Right cardiac atrium (tissue), 5 donors: ENCODE measurements at places on chromosomes 5 and 9. TPM values are rescaled to one million over a fixed set of nuclear protein-coding genes. Genes with fewer than 3 reads are reported as not detected.

DNA sequence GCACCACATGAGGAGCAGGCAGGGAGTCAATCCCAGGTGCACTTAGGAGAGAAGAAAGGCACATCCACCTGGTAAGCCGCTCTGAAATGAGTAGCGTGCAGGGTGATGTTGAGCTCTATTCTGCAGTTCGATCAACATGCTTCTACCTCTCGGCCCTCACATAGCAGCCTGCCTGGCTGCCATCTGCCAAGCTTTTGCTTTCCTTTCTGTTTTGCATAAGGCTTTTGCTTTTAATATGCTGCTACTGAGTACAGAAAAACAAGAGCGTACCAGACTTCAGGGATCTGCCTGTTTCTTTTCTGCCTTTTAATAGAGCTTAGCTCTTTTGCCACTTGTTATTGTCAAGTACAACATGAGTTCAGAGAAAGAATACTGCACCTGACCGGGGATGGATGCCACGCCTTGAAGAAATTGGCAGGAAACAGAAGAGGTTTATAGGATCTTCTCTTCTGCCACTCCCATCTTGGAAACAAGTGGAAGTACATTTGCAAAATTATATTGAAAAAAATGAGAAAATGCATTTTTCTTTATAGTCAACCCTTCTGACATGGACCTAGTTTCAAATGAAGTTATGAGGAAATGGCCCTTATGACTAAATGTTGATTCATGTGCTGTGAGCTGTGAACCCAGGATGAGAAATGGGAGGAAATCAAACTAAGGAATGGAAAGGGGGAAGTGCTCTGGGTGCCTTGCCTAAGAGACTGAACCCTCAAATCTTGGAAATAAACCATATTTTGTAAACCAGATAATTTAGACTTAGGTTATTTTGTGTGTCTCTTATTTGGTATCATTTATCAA, 4.0 kb upstream of the FCHO2 start:
- DNase-seq, result no peak

GRCh38 chr5:82909771-82910170, 167.4 kb downstream of the TMEM167A start:
- no peak for DNase-seq

The EPB41L4B gene
- total RNA-seq, result 23.3 TPM

DNA sequence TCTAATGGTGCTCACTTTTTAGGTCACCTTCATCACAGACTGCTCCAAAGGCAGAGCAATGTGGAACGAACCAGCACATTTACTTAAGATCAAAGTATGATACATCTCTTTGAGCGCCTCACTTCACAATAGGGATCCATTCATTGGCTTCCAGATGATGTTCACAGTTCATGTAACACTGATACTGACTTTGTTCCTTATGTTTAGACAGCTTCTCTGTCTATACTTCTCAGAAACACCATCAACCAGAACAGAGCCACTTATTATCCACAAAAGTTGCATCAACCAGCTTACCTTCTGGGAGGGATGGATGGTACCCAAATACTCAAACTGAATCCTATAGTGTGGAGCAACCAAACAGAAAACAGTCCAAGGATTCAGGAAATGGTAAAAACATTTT, 4.6 kb downstream of the PTAR1 start:
- DNase-seq, result no peak

The OR13C2 gene
- not detected for total RNA-seq

The PAEP gene
- not detected for total RNA-seq

The RALGPS1 gene
- total RNA-seq, result 18.7 TPM

The IPO11 gene
- 35.5 TPM for total RNA-seq

- peak; percentile 71 for DNase-seq
Measured at GRCh38 chr9:94920420-94921091, 194.1 kb downstream of the AOPEP start.

GRCh38 chr9:89483592-89484474, 14.1 kb downstream of the SEMA4D start:
- DNase-seq, result peak; percentile 78

The PCDHA3 gene
- total RNA-seq, result 0.40 TPM

GRCh38 chr5:142753116-142753631, 17.0 kb upstream of the ARHGAP26 start:
- DNase-seq, result peak; percentile 76

The TICAM2 gene
- 3.4 TPM for total RNA-seq

DNA sequence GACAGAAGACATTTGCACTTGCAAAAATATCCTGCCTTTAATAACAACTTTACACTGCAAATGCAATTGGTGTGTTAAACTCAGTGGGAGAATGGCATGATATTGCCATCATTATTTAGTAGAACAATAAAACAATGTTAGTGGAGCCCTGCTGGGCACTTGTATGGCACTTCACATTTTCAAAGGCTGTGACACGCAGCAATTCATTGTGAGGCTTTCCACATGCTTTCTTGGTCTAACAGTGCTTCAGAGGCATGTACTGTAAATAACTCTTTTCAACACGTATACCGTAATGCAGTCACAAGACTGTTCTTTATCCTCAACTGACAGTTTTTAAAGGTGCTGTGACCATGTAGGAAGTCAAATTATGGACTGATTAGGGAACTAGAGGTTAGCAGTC, 155.5 kb upstream of the EPB41L4A start:
- DNase-seq, result no peak

The FRRS1L gene
- total RNA-seq, result 4.8 TPM

DNA sequence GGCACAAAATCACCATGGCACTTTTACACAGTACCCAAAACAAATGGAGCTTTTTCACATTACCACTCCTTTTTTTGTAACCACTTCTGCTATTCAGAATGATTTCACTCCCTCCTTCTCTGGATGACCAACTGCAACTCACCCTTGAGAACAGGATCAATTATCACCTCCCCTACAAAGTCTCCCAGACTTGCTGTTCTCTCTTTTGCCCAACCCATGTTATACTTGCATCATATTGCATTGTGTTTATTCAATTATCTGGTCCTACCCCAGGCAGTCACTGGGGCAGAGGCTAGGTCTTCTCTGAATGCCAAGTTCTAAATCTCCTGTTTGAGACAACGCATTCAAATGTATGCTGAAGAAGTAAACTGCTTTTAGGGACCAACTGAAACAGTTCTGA, 96.0 kb downstream of the GPR21 start:
- DNase-seq, result no peak

The CDH9 gene
- total RNA-seq, result not detected

The RFX3 gene
- 5.0 TPM for total RNA-seq

- DNase-seq, result no peak
Measured at GRCh38 chr9:99677281-99677680, 144.4 kb upstream of the NR4A3 start.

The CMYA5 gene
- total RNA-seq, result 884 TPM

- DNase-seq, result no peak
Measured at GRCh38 chr5:143432658-143433239, 29.3 kb upstream of the NR3C1 start.

DNA sequence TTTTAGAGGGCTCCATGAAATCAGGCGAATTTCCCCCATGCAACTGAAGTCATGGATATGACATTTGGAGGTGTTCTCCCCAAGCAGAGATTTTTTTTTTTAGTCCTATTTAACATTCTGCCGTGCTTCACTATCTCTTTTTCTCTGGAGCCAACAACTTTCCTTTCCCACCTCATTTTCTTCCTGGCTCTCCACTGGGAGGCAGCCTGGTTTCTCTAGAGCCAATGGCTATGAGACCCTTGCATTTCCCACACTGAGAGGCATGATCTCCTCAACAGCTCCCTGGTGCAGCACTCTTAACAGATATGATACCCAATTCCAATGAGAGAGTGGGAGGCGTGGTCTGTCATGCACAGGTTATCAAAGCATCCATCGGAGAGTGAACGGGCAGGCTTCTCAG, 310.8 kb downstream of the DRD1 start:
- DNase-seq, result no peak

The GOLGA1 gene
- total RNA-seq, result 20.0 TPM

DNA sequence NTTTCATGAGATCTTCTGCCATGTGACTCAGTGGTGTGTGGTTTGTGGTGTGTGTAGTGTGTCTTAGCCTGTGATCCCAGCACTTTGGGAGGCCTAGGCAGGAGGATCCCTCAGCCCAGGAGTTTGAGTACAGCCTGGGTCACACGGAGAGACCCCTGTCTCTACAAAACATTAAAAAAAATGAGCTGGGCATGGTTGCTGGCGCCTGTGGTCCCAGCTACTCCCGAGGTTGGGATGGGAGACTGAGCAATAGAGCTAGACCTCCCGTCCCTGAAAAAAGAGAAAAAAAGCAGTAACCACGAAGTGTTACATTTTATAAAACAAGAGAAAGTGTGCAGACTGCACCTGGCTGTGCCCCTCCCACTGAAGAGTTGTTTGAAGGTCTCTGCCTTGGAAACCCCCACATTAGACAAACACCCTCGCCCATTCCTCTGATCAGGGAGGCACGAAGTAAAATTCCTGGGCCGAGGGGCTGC, 21.2 kb upstream of the RNU6ATAC start:
- no peak for DNase-seq

- no peak for DNase-seq
Measured at GRCh38 chr5:147504011-147504410, 5.9 kb downstream of the DPYSL3 start.

The EQTN gene
- total RNA-seq, result not detected

The INSL6 gene
- not detected for total RNA-seq

DNA sequence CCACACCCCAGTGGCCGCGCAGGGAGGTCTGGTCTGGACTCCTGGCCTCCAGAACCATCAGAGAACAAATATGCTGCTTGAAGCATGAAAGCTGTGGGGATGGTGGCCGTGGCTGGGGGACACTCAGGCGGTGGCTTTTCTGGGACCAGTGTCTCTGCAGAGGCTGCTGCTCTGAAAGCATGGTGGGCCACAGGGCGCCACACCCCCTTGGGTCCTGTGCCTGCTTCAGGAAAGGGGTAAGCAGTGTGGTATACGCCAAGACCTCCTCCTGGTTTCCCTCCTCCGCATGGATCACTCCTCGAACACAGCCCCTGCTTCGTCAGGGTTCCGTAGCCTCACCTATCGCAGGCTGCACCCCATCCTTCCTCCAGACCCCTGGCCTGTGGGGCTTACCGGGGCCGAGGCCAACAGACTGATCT, 19.7 kb upstream of the TERT start:
- no peak for DNase-seq

- no peak for DNase-seq
Measured at GRCh38 chr5:369151-369868, 47.8 kb downstream of the AHRR start.

GRCh38 chr9:110153431-110153830, 54.5 kb downstream of the C9orf152 start:
- DNase-seq, result no peak

DNA sequence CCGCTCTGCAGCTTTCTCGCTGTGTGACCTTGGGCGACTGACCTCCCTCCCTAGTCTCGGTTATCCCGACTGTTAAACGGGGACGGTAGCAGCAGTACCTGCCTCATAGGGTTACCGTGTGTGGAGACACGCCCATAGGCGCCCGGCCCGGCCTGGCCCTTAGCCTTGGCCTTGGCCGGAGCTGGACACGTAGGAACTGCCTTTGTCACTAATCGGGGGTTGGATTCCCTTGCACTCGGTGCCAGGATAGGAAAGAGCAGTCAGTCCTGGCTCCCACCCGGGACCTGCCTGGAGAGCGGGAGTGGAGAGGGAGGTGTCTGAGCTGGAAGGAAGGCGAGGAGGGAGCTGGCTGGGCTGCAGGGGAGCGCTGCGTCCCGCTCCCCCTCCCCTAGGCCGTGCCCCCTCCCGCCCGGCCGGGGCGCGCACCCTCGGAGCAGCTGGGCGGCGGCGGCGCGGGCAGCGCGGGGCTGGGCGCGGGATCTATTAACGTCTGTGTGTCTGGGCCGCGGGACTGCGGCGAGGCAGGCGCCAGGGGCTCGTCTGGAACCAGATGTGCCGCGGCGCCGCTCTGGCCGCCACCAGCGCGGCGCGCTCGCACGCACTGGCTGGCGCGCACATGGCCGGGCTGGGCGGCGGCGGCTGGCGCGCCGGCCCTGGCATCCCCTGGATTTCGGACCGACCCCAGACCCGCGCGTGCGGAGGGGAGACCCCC, 31.7 kb downstream of the PRRX2 start:
- peak; percentile 84 for DNase-seq

The SMARCA2 gene
- 120 TPM for total RNA-seq

DNA sequence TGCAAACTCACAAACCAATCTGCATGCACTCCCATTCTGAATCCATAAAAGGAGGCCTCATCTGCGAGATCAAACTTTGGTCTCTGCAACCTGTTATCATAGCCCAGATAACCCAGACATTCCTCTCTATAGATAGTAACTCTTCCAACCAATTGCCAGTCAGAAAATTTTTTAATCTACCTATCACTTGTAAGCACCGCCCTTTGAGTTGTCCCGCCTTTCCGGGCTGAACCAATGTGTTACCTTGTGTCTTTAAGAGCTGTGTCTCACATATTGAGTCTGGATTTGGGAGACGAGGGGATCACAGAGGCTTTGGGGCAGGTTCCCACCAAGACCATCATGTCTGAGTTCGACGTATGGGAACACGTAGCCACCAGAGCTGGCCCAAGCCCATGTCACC, 91.1 kb upstream of the PPP1R26 start:
- DNase-seq, result no peak

The PTPN3 gene
- 5.0 TPM for total RNA-seq

- DNase-seq, result no peak
Measured at GRCh38 chr5:115749016-115749415, 67.4 kb downstream of the CDO1 start.

GRCh38 chr5:154059039-154059430, 20.3 kb downstream of the MFAP3 start:
- no peak for DNase-seq

The ANKRD18A gene
- 6.5 TPM for total RNA-seq

GRCh38 chr9:93003552-93004407, 54.7 kb upstream of the SUSD3 start:
- no peak for DNase-seq

- DNase-seq, result no peak
Measured at GRCh38 chr5:126911986-126912385, 118.4 kb downstream of the MARCHF3 start.

The FOXD4L4 gene
- total RNA-seq, result 0.12 TPM

GRCh38 chr5:138760448-138761110, 7.4 kb downstream of the CTNNA1 start:
- no peak for DNase-seq
